Activated CD4-positive, alpha-beta memory T cell treated with anti-CD3 and anti-CD28 coated beads for 36 hours (primary cell): ENCODE measurements at places on chromosomes 16 and 17.

DNA sequence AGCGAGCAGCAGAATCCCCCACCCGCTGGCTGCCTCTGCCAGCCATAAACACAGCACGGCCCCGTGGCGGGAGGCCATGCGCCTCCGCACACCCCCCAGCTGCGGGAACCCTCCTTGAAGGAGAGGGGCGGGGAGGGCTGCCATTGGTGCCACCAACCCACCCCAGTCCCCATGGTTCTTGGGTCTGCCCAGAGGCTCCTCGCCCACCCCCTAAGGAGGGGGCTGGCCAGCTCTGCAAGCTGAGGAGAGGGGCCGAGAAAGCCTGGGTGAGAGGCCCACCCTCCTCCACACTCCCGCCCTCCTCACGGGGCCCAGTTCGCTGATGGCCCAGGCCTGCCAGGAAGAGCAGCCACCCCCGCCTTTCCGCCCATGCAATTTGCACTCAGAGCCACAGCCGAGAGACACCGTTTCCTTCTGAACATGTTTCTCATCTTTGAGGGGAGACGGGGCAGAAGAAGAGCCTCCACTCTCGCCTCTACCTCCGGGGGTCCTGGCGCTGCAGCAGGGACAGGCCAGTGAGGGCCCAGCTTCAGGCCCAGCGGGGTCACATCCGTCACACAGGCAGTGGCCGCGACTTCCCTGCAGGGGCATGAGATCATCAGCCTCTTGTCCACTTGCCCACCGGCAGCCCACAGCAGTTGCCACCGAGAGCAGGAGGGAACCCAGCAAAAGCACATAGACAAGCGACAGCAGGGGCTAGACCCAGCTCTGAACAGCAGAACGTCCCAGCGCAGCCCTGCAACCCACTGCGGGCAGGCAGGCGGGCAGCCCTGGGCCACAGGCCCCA lies 23.0 kb downstream of the KATNB1 start:
- no peak for DNase-seq

- no peak for DNase-seq
Observed at GRCh38 chr16:19760356-19761060, 42.4 kb downstream of the IQCK start.

GRCh38 chr17:80671825-80672110 lies 127.1 kb downstream of the RPTOR start:
- DNase-seq, result no peak

DNA sequence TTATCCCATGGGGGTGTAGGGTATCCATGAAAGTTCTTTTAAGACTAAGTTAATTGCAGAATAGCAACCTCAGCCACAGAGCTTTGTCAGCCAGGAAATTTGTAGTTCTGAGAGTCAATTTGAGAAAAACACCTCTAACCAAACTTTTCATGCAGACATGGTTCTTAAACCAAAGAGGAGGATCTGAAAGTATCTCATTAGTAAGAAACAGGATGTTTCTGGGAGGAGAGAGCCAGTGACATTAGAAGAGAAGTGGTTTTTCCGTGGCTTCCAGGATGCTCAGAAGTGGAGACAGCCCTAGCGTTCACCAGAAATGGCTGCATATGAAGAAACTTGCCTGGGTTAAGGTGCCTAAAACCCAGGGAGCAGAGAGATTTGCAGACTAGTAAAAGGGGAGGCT lies 7.9 kb downstream of the GNAO1 start:
- DNase-seq, result peak; percentile 45

- no peak for DNase-seq
Observed at GRCh38 chr17:4163951-4164350, 21.0 kb downstream of the CYB5D2 start.

- DNase-seq, result no peak
Observed at GRCh38 chr17:27283060-27283459, 10.9 kb upstream of the WSB1 start.

DNA sequence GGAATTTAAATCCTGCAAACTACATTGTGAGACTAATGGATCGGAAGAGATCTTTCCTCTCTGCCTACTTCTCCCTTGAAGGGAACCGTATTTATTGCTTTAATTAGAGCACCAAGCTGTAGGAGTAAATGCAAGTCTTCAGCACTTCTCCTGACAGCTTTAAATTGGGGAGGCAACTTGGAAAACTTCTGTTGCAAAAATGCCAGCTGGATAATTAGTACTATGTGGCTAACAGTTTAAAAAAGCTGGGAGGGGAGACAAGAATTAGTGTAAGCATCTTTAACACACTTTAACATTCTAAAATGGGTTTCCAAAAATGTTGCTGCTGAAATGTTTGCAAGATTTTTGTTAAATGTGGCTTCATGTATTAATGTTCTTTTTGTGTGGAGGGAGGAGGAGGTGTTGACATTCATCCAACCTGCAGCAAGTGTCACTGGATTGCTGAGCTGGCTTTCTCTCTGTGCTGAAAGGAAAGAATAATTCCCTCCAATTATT lies 108.5 kb downstream of the PCTP start:
- DNase-seq, result no peak

- no peak for DNase-seq
Observed at GRCh38 chr16:89210904-89211515, 6.5 kb upstream of the ZNF778 start.

DNA sequence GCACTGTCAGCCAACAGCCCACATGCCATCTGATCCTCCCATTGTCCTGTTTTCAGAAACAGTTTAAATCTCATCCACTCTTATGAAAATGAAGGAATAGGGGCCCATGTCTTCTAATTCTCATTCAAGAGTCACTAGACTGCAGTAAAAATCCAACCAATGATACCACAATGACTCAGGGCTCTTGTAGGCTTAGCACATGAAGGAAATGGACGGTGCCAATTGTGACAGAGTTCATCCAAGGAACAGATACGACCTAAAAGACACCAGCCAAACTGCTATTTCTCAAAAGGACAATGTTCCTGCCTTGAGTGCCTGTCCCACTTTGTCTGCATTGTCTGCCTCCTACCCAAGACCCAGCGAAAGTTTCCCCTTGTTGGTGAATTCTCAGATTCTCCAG lies 204.8 kb upstream of the COX10 start:
- DNase-seq, result no peak

- no peak for DNase-seq
Observed at GRCh38 chr16:80125677-80126076, 415.1 kb upstream of the DYNLRB2 start.

DNA sequence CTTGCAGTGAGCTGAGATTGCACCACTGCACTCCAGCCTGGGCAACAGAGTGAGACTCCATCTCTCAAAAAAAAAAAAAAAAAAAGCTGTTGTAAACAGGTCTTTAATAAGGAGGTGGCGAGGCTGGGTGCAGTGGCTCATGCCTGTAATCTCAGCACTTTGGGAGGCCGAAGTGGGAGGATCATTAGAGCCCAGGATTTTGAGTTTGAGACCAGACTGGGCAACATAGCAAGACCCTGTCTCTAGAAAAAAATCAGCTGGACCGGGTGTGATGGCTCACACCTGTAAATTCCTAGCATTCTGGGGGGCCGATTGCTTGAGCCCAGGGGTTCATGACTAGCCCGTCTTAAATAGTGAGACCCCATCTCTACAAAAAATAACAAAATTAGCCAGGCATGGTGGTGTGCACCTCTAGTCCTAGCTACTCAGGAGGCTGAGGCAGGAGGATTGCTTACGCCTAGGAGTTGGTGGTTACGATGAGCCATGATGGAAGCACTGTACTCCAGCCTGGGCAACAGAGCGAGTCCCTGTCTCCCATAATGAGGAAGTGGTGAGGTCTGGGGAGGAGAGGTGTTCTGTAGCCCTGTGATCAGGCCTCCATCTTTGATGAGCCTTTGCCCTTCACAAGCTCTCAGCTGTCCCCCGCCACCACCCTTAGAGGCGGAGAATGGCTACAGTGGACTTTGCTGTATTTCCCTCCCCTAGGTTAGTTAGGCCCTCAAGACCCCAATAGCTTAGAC lies 36.2 kb downstream of the ZNF778 start:
- DNase-seq, result no peak

- no peak for DNase-seq
Observed at GRCh38 chr16:17270111-17270510, 200.6 kb downstream of the XYLT1 start.

DNA sequence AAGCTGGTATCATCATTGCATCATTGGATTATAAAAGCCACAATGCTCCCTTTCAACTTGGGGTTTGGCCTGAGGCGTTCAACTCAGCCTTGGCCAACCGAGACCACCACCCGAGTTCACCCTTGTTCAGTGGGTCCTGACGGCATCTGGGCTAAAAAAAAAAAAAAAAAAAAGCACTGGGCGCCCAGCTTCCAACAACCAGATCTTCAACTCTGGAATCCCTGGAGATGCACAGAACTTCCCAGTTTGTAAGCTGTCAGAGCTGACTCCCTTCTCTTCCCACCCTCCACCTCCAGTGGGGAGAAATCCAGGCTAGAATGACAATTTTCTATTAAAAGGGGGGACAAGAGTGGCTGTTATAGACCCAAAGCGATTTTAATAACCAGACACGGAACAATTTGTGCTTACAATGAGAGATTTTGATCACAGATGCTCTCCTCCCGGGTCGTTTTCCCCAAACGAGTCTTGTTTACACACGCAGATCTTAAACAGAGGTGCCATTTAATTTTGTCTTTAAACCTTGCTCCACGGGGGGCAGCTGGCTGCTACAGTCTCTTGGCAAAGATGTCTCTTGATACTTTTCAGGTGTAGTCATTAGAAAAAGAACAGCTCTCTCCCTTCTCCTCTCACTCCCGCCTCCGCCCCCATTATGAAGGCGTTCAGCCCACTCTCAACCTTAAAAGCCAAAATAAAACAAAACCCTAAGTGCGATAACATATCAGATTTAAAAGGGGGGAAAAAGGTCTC lies 26.9 kb downstream of the GPRC5B start:
- DNase-seq, result no peak

DNA sequence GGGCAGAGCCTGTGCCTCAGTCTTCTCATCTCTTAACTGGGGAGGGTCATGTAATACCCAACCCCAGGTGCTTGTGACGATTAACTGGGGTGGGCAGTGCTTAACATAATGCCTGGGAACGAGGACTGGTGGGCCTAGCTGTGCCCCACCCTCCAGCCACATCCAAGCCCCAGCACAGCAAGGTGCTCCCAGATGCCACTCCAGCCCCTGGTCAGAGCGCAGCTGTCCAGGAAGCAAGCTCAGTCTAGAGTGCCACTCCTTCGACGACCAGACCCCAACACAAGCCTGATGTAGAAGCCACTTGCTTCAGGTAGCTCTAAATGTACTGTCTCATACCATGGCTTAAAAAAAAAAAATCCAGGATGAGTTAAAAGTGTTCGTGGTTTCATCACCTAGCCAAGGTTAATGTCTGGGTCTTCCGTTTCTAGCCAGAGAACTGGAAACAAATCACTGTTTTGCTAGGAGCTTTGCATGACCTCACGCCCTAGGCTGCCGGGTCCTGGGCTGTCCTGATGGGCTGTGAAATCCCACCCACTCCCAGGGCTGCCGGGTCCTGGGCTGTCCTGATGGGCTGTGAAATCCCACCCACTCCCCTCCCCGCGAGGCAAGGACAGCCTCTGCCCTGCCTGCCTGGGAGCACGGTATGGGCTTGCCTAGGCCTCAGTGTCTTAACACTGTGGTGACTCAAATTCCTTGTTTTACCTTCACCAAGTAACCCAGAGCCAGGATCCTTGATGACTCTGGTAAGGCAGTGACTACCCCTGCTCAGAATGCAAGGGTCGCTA lies 7.7 kb downstream of the MIEF2 start:
- DNase-seq, result no peak

GRCh38 chr17:2170023-2170422 lies 115.1 kb downstream of the HIC1 start:
- peak; percentile 40 for DNase-seq

GRCh38 chr16:84007965-84008364 lies 34.6 kb downstream of the SLC38A8 start:
- no peak for DNase-seq

GRCh38 chr16:2817340-2818271 lies 569 bp downstream of the PRSS21 start:
- DNase-seq, result no peak

- DNase-seq, result no peak
Observed at GRCh38 chr16:14444979-14445810, 184.9 kb downstream of the PARN start.

GRCh38 chr17:82696916-82697807 lies 1.3 kb downstream of the RAB40B start:
- peak; percentile 38 for DNase-seq

DNA sequence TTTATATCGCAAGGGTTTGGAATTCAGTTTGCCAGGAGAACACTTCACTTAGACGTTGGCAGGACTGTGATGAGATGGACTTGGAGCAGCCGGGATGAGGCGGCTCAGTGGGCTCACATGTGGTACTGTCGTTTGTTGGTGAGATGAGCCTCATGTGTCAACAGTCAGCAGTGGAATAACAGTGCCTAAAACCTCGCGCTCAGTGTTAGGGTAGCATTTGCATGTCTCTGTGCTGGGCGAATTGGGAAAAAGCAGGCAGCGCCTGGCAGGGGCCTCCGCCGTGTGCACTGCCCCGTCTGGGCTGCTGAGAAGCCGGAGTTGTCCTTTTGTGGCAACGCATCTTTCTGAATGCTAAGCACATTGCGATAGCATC lies 49.7 kb downstream of the CRISPLD2 start:
- no peak for DNase-seq

- no peak for DNase-seq
Observed at GRCh38 chr16:57723170-57723569, 12.4 kb upstream of the KATNB1 start.

GRCh38 chr17:68544111-68544915 lies 32.1 kb downstream of the PRKAR1A start:
- DNase-seq, result no peak

GRCh38 chr16:78871241-78871640 lies 729.3 kb downstream of the MAF start:
- DNase-seq, result no peak

DNA sequence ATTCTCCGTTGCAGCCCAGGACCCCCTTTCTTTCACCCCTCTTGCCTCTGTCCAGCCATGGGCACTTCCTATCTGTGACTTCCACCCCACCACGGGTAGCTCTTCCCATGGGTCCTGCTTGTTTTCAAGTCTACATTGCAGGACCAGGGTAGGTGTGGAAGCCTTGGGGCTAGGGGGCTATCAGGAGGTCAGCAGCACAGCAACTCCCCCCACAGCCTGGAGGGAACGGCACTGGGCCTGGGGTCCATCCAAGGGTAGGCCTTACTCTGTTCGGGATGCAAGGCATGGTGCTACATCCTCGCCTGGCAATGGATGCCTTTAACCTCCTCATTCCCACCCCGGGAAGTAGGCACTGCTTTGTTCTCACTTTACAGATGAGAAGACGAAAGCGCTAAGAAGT lies 109.3 kb downstream of the IRX5 start:
- DNase-seq, result no peak

DNA sequence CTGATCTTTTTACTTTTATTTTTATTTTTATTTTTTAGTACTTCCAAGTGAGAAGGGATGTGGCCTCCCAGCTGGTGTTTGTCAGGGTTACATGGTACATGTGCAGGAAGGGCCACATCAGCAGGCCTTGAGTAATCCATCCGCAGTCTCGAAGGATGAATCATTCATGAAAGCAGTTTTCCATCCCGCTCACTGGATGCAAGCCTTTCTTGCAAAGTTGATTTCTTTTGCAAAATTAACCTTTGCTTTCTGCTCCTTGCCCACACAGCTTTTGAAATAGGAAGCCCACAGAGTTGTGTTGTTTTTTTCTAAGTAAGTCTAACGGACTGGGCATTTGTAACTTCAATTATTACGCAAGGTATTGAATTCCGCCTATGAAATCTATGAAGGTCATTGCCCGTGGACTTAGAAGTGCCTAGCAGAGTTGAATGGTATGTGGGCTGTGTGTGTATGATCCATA lies 157.4 kb downstream of the PRKCA start:
- peak; percentile 52 for DNase-seq

GRCh38 chr17:77959126-77959925 lies 823 bp downstream of the TNRC6C start:
- peak; percentile 47 for DNase-seq

- DNase-seq, result peak; percentile 64
Observed at GRCh38 chr17:79752175-79752574, 21.4 kb downstream of the ENPP7 start.
